ENCODE measurements at places on chromosomes 7 and 10.

DNA sequence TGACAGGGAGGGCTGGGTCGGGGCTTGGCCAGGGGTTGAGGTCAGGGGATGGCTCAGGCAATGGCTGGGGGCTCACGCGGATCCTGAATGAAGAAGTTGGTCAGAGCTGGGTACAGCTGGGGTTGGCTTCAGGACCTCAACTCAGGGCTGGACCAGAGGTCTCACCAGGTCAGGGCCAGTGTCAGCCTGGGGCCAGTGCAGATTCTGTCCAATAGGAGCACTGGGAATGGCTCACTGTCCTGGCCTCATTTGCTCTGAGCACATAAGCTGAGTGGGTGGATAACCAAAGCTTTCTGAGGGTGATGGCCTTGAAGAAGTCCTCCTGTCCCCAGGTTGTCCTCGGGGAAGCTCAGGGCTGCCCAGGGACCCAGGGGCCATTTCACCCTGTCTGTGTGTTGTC lies 54.9 kb upstream of the PCBD1 start:
- DNase-seq, result no peak

DNA sequence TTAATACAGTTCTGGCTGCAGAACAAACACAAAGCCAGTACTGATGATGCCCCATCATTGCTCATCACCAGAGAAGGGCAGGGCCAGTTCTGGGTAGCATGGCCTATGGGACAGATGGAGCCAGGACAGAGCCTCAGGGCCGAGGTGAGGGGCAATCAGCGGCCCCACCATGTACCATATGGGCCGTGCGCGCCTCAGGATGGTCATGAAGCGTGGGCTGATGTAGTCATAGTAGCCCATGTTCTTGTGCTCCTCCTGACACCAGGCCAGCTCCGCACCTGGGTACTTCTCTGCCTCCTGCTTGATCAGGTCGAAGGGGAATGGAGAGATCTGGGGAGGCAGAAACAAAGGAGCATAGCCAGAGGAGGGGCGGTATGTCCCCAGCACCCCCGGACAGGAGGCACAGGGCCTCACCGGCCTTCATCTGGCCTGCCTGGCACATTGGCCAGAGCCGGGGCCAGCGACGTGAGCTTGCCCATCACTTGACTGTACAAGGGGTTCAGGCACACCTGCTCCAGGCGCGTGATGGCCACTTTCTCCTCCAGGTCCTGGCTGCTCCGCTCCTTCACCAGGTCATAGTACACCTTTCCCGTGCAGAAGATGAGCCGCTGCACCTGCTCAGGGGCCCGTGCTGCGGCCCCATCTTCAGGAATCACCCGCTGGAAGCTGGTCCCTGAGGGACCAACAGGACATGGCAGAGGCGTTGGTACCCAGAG lies 26.1 kb downstream of the OGDHL start:
- DNase-seq, result no peak

- no peak for DNase-seq
Observed at GRCh38 chr7:129055294-129055816, 444 bp upstream of the TNPO3 start.

- no peak for DNase-seq
Observed at GRCh38 chr7:132782777-132783640, 206.7 kb upstream of the PLXNA4 start.

DNA sequence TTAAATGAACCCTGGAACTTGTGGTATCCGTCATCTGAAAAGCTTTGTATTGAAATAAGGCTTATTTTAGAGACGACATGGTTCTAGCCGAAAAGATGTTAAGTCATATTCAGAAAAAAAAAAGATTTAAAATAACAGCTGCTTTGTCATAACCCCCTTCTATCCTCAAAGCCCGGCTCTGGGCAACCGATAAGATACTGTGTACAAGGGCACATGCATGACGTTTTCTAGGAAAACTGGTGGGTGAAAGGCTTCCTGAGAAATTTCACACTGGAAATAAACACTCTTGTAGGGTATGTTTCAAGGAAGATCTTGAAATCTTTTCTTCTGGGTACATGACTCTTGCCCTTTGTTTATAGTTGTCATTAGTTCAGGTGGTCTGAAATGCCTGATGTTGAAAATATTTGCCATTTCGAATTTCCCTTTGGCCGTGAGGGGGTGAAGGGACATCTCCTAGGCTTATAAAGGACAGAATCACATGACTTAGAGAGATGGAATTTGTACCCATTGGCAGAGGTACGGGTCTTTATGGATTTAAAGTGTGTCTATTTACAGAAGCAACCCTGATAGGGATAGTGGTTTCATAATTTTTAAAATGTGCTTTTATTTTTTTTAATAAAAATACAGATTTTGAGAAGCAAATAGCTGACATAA lies 232.5 kb downstream of the PTEN start:
- DNase-seq, result no peak

DNA sequence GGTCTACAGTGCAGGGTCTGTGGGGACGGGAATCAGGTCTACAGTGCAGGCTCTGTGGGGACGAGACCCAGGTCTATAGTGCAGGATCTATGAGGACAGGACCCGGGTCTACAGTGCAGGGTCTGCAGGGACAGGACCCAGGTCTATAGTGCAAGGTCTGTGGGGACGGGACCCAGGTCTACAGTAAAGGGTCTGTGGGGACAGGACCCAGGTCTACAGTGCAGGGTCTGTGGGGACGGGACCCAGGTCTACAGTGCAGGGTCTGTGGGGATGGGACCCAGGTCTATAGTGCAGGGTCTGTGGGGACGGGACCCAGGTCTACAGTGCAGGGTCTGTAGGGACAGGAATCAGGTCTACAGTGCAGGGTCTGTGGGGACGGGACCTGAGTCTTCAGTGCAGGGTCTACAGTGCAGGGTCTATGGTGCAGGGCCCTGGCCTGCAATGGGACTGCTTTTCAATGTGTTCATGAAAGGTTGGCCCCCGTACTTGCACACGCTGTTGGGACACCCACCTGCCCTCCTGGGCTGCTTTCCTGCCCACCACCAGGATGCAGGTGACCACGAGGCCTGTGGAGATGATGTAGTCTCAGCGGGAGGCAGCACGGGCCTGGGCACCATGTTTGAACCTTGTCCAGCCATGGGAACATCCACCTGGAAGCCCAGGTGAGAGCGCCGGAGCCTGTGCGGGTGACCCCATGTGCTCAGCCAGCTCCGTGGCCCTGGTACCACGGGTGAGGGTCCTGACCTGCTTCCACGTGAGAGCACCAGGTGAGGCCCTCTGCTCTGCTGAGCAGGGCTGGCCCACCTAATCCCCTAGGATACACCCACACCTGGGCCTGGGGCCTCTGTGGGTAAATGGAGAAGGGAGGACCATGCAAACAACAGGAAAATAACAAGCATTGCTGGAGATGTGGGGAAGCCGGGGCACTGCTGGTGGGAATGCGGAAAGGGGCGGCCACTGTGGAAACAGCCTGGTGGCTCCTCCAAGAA lies 91.4 kb upstream of the DIP2C start:
- DNase-seq, result no peak

- DNase-seq, result no peak
Observed at GRCh38 chr7:132112657-132113056, 463.6 kb downstream of the PLXNA4 start.

GRCh38 chr7:26101361-26102151 lies 50.4 kb upstream of the NFE2L3 start:
- DNase-seq, result no peak

DNA sequence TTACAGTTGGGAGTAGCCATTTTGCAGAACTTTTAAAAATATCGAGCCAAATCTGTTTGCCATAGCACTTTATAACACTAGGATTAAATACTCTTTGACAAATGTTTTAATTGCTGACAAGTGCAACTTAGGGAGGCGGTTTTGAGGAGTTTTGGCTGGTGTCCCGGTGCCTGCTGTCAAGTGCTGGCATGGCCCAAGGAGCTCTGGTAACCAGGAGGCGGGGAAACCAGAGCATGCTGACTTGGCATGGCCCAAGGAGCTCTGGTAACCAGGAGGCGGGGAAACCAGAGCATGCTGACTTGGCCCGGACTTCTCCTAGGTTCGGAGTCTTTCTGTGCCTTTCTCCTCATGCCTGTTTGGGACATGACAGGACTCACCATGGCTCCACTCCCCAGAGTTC lies 30.8 kb upstream of the ZNF32 start:
- DNase-seq, result no peak

GRCh38 chr7:110944448-110944847 lies 146.5 kb upstream of the LRRN3 start:
- DNase-seq, result no peak

DNA sequence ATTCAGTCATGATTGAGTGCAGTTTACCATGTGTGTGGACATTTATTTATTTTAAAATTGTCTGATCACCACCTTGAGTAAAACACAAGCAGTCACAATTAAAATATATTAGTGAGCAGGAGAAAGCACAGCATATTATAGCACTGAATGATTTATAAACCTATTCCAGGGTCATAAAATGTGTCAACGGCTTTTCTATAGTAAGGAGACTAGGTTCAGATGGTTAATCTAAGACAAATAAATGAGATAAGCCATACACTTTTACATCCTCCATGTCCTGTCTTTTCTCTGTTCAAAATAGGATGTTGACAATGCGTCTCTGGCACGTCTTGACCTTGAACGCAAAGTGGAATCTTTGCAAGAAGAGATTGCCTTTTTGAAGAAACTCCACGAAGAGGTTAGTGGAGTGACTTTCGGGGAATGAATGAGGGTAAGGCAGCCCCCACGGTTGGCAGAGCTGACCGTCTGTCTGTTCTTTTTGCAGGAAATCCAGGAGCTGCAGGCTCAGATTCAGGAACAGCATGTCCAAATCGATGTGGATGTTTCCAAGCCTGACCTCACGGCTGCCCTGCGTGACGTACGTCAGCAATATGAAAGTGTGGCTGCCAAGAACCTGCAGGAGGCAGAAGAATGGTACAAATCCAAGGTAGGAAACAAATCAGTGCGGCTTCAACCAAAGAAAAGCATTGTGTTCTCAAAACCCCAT lies 5.4 kb downstream of the VIM start:
- DNase-seq, result no peak

Data from activated CD4-positive, alpha-beta T cell treated with anti-CD3 and anti-CD28 coated beads, Interleukin-2, Interleukin-6, amounts not matched to agents 100 ng/mL and 50 ng/mL, durations not matched to agents 16 hours and 8 hours (primary cell).